ENCODE measurements at places on chromosomes 11 and 22.

- peak; percentile 42 for DNase-seq
Observed at GRCh38 chr11:132289590-132290256, 919.3 kb downstream of the NTM start.

DNA sequence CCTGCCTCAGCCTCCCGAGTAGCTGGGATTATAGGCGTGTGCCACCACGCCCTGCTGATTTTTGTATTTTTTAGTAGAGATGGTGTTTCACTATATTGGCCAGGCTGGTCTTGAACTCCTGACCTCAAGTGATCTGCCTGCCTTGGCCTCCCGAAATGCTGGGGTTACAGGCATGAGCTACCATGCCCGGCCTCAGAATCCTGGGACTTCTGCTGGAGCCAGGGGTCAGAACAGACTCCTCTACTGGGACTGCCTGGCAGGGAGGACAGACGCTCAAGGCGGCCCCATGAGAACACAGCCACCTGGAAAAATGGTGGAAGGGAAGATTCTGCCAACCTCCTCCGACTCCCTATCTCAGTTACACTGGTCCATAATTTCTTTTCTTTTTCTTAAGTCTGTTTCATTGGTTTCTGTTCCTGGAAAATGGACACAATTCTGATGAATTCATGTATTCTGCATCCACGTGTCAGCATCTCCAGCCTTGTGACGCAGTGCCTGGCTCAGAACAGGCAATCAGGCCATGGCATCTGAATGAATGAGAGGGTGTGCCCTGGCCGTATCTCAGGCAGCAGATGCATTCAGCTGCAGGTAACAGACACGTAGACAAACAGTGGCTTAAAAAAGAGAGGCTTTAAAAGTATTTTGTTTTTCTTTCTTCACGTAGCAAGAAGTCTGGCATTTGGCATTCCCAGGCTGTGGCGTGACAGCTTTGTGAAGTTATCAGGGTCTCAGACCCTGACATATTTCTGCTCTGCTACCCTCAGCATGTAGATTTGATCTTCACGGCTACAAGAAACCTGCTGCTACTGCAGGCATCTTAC lies 4.8 kb downstream of the SMIM38 start:
- no peak for DNase-seq

GRCh38 chr11:71267807-71268421 lies 15.5 kb upstream of the SHANK2 start:
- peak; percentile 56 for DNase-seq

- peak; percentile 58 for DNase-seq
Observed at GRCh38 chr22:25357132-25357455, 137.7 kb downstream of the CRYBB2 start.

DNA sequence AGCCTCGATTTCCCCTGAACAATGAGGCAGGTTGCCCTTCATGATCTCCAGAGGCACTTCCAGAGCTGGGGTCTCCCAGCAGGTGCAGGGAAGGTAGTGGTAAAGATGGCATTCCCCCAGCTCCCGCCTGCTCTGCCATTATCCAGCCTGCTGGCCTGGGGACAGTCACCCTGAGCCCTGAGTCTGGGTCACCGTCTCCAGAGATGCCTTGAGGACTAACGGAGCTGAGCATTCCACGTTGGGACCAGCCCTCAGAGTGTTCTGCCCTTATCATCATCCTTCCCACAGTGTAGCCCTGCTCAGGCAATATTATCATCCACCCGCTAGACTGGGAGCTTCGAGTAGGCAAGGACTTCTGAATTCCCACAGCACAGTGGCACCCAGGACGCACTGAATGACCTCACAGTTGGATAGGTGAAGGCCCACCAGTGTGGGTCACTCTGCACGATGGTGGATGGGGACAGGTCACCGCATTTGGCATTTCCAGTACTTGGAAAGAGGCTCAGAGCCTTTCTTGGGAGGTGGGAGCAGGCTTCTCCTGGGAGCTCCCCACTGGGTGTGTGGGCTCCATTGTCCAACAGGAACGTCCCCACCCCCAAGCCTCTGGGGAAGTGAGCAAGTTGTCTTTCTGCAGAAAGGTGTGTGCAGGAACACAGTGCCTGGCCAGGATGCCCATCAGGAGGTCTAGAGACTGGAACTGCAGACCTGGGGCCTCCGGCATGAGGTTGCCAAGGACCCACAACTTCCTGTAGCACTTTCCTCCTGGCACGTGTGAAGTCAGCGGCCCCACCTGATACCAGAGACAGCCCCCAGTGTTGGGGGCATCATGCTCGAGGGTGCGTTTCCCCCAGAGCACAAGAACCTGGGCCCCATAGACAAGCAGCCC lies 51.4 kb upstream of the WNT7B start:
- DNase-seq, result no peak

DNA sequence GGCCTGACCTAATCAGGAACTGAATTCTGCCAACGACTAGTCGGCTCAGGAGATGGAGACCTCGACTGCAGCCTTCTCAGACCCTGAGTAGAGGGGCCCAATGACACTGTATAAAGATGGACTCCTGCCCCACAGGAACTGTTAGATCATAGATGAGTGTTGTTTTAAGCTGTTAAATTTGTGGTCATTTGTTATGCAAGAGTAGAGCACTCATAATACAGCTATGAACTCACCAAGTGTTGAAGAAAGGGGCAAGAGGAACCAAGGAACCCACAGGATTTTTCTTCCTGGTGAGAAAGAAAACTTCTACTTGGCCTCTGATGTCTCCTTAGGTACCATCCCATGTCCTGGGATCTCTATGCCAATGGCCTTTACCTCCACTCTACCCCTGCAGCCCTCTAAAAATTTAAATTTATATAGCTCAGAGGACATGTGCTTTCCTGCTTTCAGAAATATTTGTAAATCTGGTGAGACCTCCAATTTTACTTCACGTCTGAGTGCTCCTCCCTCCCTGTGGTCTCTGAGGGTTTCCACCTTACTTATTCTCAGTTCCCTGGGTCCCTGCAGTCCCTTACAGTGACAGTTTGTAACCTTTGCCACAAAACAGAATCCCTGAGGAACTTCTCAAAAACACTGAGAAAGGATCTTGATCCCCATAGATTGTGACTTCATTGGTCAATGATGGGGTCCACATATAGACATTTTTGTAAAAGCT lies 256.3 kb upstream of the ARHGAP20 start:
- no peak for DNase-seq

GRCh38 chr22:22201185-22201929 lies 43.2 kb upstream of the VPREB1 start:
- peak; percentile 61 for DNase-seq

DNA sequence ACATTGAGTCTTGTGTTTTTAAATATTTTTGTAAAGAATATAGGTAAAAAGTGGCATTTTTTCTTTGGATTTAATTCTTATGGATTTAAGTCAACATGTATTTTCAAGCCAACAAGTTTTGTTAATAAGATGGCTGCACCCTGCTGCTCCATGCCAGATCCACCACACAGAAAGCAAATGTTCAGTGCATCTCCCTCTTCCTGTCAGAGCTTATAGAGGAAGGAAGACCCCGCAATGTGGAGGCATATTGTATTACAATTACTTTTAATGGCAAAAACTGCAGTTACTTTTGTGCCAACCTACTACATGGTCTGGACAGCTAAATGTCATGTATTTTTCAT lies 333 bp upstream of the CD3E start:
- DNase-seq, result no peak

- DNase-seq, result no peak
Observed at GRCh38 chr11:78210000-78210608, 21.4 kb downstream of the USP35 start.

DNA sequence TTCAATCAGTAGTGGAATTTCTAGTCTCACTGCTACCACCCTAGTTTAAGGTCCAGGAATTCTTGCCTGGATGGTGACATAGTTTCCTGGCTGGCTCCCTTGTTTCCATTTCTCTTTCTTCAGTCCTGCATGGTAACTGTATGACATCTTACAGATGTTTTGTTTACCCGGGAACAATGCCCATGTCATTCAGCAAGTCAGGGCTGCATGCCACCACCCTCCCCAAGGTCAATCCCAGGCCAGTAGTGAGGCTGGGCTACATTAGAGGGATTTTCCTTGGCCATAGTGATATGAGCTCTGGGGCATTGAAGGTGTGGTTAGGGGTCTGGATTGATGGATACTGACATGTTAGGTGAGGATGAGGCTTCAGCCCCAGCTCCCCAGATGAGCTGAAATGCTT lies 114.9 kb upstream of the E2F8 start:
- no peak for DNase-seq

GRCh38 chr11:111357150-111358037 lies 21.7 kb downstream of the POU2AF1 start:
- DNase-seq, result no peak

- DNase-seq, result peak; percentile 58
Observed at GRCh38 chr11:92794783-92795182, 174.7 kb upstream of the MTNR1B start.

GRCh38 chr11:8640267-8640906 lies 42.1 kb downstream of the TRIM66 start:
- no peak for DNase-seq

DNA sequence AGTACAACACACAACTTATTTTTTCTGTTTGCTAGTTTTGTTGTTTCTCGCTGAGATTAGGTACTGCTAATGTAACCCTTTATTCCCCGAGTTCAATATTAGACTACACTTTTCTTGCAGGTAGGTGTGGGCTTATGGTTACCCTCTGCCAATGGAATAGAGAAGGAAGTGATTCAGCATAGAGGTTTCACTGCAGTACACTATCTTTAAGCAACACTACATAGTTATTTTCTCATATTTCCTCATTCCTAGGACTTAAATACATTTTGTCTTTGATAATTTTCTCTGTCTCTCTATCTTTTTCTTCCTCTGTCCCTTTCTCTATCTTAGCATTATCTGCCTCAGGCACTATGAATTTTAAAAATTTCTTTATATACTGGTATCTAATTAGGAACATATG lies 791.0 kb downstream of the FAM181B start:
- no peak for DNase-seq

- DNase-seq, result no peak
Observed at GRCh38 chr22:37986371-37986770, 2.0 kb upstream of the SOX10 start.

Measured in kidney (tissue), 22 donors.